ENCODE measurements at places on chromosomes 13 and 19.

GRCh38 chr13:31242367-31242766, 42.6 kb downstream of the B3GLCT start:
- no peak for DNase-seq

DNA sequence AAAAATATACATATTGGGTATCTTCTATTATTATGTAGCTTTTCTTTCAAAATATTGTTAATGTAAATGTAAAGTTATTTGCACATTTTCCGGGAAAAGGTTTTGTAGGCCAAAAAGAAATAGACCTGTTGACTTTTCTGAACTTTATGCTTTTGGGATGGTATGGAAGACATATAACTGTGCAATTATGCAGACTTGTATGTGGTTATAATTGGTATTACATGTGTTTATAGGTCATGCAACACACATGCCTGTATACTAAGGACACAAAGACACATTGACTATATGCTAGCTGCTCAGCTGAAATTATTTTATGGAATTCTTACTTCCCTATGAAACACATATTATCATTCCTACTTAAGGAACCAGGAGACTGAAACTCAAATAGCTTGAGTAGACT, 2.3 kb upstream of the NBEA start:
- DNase-seq = no peak

- DNase-seq = no peak
These were observed 377.0 kb downstream of the OLFM4 start for GRCh38 chr13:53405616-53406015.

DNA sequence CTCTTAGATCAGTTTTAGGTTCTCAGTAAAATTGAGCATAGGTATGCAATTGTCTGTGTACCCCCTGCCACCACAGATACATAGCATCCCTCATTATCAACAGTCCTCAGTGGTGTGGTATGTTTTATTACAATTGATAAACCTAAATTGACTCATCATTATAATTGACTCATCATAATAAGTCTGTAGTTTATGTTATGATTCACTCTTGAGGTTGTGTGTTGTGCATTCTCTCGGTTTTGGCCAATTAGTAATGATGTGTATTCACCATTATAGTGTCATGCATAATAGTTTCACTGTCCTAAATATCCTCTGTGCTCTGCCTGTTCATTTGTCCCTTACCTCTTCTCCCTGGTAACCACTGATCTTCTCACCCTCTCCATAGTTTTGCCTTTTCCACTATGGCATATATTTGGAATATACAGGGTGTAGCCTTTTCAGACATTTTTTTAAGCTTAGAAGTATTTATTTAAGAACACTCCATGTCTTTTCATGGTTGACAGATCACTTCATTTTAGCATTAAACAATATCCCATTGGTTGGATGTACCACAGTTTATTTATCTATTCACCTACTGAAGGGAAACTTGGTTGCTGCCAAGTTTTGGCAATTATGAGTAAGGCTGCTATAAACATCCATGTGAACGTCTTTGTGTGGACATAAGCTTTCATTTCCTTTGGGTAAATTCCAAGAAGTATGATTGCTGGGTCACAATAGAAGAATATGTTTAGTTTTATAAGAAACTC, 1620.6 kb upstream of the MIR17HG start:
- no peak for DNase-seq

- DNase-seq = no peak
These were observed 71.8 kb downstream of the GADD45B start for GRCh38 chr19:2547721-2548120.

DNA sequence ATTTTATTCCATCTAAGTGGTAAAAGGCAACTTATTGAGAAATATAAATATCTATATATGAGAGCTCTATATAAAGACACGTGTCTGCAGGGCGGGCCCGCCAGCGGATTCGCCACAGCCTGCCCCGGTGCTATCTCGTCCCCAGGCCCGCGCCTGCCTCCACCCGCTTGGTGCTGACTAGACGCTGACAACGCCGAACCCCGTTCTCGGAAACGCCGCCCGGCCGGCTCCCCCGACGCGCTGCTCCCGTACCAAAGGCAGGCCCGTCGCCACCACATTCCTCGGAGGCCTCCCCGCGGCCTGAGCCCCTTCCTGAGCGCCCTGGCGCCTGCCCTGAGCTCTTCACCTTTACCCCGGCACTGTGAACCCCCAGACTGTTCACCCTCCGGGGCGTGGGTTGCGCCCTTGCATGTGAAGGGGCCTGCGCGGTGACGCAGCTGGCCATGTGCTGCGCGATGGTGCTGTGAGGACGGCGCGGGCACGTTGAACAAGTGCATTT, 6.0 kb downstream of the PLEKHJ1 start:
- no peak for DNase-seq
